ENCODE measurements at places on chromosomes 3 and 15. TPM values are rescaled to one million over a fixed set of nuclear protein-coding genes. Genes with fewer than 3 reads are reported as not detected.

The WDR49 gene
- total RNA-seq = 0.91 TPM

The GOLGA6D gene
- total RNA-seq = 0.13 TPM

The CFAP100 gene
- 0.79 TPM for total RNA-seq

The CLRN1 gene
- not detected for total RNA-seq

The HMG20A gene
- total RNA-seq = 46.0 TPM

The PODXL2 gene
- 25.7 TPM for total RNA-seq

The PIGBOS1 gene
- total RNA-seq = 13.6 TPM

The ITGB5 gene
- 58.8 TPM for total RNA-seq

The PLSCR2 gene
- total RNA-seq = 0.44 TPM

The LRRIQ4 gene
- 0.31 TPM for total RNA-seq

DNA sequence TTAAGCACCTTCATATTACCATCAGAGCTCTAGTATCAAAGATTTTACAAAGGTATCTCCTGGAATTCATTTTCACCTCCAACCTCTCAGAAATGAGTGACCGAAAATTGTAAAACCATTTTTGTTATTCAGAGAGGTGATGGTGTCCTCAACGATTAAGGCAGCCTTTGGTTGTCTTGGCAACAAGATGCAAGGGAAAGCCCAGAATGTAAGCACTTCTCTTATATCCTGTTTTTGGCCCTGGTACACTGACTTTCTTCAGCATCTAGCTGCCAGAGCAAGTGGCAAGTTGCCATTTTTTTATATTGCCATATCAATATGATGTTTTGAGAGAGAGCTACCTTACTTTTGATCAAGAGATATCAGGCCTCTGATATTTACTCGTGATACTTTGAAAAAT is 384.9 kb upstream of the NECTIN3 start:
- no peak for DNase-seq
- H3K4me1 ChIP-seq = no peaks in the 10 kb centered on the region
- H3K27me3 ChIP-seq = no peaks in the 10 kb centered on the region
- H3K36me3 ChIP-seq = peaks cover 2% of the 10 kb centered on the region
- no peak overlapping the region for H3K4me3 ChIP-seq

DNA sequence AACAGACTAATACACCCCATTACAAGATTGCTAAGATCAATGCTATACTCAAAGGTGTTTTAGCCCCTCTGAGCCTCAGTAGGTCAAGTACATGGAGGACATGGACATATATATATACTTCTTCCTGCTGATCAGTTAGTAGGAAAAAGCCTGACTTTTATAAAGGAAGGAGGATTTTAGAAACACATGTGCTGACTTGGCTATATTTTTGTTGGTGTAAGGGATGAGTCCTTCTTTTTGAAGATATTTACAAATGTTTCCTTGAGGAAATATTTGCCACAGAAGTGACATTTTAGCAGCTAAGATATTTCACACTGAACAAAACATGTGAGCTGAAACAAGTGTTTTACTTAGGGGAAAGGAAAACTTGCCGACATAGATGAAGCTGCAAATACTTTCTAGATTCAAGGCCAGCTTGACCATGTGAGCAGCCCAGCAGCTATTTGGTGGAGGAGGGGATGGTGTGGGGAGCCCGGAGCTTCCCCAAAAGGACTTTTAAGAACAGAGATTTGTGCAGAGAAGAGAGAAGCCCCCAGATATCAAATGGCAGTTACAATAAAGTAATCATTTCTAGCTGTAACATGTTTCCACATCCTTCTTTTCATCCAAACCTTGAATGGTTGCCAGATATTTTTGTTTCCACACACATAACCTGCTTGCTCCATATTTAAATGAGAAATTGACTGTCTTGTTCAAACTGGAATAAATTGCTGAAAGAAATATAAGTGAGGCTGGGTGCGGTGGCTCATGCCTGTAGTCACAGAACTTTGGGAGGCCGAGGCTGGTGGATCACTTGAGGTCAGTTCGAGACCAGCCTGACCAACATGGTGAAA is 111.7 kb upstream of the NR2F2 start:
- peaks cover 2% of the 10 kb centered on the region for H3K4me1 ChIP-seq
- peaks cover 20% of the 10 kb centered on the region for H3K27me3 ChIP-seq
- no peaks in the 10 kb centered on the region for H3K36me3 ChIP-seq
- no peak for DNase-seq

DNA sequence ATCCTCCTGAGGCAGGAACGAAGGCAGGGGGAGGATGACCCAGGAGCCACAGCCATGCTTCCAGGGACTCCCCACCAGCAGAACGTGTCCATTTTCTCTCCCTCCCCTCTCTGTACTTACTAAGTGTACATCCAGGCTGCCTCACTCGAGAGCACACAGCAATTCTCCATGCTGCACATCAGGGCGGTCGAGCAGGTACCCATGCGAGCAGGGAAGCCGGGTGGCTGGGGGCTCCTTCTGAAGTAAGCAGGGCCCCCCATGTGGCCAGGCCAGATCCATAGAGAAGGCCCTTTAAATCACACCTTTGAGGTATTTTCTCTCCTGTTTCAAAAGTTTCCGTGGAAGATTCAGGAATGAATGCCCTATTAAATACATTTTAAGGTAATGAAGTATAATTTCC is 41.2 kb upstream of the SLC6A11 start:
- no peaks in the 10 kb centered on the region for H3K4me1 ChIP-seq
- no peak for DNase-seq
- H3K27me3 ChIP-seq = peaks cover 57% of the 10 kb centered on the region
- no peak overlapping the region for H3K4me3 ChIP-seq

GRCh38 chr3:159928071-159928491 is 60.6 kb upstream of the IL12A start:
- no peak overlapping the region for H3K27ac ChIP-seq
- DNase-seq = no peak
- H3K4me1 ChIP-seq = peaks cover 5% of the 10 kb centered on the region

GRCh38 chr3:168839653-168840052 is 743.9 kb upstream of the GOLIM4 start:
- H3K4me1 ChIP-seq = no peaks in the 10 kb centered on the region
- DNase-seq = no peak
- peaks cover 4% of the 10 kb centered on the region for H3K36me3 ChIP-seq
- H3K27ac ChIP-seq = no peak overlapping the region
- no peaks in the 10 kb centered on the region for H3K27me3 ChIP-seq
- H3K4me3 ChIP-seq = no peak overlapping the region

DNA sequence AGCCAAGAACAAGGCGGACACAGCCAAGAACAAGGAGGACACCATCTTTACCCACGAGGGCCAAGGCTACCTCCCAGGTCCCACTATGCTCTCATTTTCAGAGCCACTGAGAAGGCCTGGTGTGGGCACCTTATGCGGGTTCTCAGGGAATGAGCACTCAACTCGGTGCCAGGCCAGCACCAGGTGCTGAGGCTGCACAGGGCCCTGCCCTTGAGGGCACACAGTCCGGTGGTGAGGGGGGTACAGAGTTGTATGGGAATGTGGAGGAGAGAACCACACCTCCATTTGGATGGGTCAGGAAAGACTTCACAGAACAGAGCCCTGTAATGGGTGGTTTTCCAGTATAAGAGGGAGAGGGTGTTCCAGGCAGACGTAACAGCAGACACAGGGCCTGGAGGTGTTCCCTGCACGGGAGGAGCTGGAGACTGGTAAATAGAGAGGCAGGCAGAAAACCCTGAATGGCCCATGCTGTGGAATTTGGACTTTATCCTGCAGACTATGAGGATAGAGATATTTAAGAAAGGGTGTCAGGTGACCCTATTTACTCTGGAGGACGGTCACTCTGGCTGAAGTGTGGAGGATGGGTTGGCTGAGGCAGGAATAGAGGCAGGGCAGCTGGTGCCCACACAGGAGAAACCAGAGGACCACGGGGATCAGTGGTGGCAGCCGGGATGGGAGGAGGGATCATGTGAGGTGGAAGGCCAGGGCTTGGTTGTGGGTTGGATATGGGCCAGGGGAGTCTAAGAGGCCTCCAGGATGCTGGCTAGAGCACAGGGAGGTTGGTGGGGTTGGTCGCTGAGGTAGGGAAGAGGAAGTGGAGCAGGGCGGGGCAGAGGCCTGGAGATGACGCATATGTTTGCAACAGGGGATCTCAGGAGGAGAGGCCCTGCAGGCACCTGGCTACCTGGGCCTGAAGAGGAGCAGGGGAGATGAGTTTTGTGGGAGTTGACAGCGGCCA is 34.6 kb downstream of the CRABP1 start:
- peaks cover 4% of the 10 kb centered on the region for H3K27me3 ChIP-seq
- DNase-seq = no peak
- peaks cover 14% of the 10 kb centered on the region for H3K4me1 ChIP-seq
- peak overlapping the region; percentile 23 for H3K4me3 ChIP-seq
- H3K36me3 ChIP-seq = peaks cover 2% of the 10 kb centered on the region

- H3K4me3 ChIP-seq = no peak overlapping the region
- H3K36me3 ChIP-seq = peaks cover 20% of the 10 kb centered on the region
- no peak overlapping the region for H3K27ac ChIP-seq
- no peaks in the 10 kb centered on the region for H3K27me3 ChIP-seq
- DNase-seq = no peak
Observed at GRCh38 chr3:154250291-154250690, 74.0 kb downstream of the DHX36 start.

DNA sequence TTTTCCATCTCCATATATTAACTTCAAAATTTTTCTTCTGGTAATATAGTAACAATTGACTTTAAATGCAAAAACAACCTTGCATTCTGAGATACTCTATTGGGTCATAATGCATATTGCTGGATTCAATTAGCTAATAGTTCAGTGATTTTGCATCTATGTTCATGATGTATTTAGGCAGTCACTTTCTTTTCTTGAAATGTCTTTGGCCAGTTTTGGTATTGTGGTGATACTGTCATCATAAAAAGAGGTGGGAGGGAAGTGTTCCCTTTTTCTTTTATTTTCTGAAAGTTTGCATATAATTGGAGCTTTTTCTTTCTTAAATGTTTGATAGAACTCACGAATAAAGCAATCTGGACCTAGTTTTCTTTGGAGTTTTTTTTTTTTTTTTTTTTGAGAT is 67.4 kb upstream of the ZNF148 start:
- no peak for DNase-seq
- no peaks in the 10 kb centered on the region for H3K27me3 ChIP-seq
- peaks cover 27% of the 10 kb centered on the region for H3K4me1 ChIP-seq
- H3K36me3 ChIP-seq = peaks cover 28% of the 10 kb centered on the region

DNA sequence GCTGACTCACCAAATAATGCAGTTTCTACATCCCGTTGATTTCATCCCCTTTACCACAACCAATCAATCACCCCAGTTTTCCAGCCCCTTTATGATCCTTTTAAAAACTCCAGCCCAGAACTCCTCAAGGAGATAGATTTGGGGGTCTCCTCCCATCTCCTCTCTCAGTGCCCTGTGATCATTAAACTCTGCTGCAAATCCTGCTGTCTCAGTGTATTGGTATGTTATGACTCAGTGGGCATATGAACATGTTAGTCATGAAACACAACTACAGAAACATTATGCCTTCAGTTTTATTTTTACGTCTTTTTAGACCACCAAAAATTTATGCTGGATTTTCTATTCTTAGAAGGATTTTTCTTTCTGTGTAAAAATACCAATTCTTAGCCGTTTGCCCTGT is 213.7 kb downstream of the DIPK2A start:
- no peak overlapping the region for H3K4me3 ChIP-seq
- H3K4me1 ChIP-seq = no peaks in the 10 kb centered on the region
- H3K27ac ChIP-seq = no peak overlapping the region
- H3K27me3 ChIP-seq = no peaks in the 10 kb centered on the region
- DNase-seq = no peak
